Spleen (tissue), 13 donors: ENCODE measurements at places on chromosomes 1 and 21. TPM values are rescaled to one million over a fixed set of nuclear protein-coding genes. Genes with fewer than 3 reads are reported as not detected.

Gene OR10J1
- total RNA-seq, result not detected

Gene NEK2
- total RNA-seq, result 4.1 TPM

Gene OR2T2
- 0.42 TPM for total RNA-seq

Gene RGS8
- total RNA-seq, result not detected

Gene KCNJ15
- 20.6 TPM for total RNA-seq

Gene C1QC
- total RNA-seq, result 919 TPM

Gene BATF3
- 18.7 TPM for total RNA-seq

Gene C1orf94
- total RNA-seq, result not detected

DNA sequence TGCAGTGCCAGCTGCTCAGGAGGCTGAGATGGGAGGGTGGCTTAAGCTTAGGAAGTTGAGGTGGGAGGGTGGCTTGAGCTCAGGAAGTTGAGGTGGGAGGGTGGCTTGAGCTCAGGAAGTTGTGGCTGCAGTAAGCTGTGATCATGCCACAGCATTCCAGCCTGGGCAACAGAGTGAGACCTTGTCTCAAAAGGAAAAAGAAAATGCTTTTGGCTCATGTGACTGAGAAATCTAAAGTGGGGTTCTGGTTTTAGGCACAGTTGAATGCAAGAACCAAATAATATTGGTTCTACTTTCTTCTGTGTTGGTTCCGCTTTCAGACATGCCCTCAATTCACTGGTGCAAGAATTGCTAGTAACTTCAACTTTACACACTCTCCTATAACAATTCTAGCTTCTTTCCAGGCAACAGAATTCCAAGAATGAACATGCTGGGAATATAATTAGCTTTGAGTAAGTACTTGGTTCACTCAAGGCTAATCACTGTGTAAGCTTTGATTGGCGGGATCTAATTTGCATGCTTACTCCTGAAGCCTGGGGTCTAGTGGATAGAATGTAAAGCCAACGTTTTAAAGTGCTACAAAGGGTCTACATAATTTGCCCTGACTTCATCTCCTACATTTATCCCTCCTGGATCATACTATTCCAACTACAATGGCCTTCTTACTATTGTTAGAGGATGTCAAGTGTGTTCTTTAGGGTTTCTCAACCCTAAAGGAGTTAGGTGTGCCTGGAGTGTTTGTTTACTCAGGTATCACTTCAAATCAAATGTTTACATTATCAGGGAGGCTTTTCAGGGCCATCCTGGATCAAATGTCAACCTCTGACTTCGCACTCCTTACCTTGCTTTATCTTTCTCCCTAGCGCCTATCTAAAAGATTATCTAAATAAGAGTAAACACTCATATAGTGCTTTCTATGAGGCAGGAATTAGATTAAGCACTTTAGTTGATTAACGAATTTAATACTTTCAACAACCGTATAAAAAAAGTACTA, 115.1 kb downstream of the SLC16A1 start:
- DNase-seq, result no peak
- H3K4me1 ChIP-seq, result peaks cover 4% of the 10 kb centered on the region
- H3K27me3 ChIP-seq, result no peaks in the 10 kb centered on the region
- H3K4me3 ChIP-seq, result no peak overlapping the region
- no peaks in the 10 kb centered on the region for H3K36me3 ChIP-seq

DNA sequence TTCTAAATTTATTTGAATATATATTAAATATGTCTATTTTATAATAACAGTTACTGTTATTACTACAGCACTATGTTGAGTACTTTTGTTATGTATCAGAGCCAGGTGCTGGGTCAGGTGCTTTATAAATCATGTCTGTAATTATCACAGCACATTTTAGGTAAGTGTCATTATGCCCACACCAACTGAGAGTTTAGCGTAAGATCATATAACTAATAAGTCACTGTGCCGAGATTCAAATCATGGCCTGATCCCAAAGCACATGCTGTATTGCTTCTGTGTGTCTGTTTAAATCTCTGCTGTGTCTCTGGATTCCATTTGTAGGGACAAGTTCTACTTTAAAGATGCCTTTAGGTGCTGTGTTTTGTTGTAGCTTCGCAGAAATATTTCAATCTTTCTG, 1.9 kb downstream of the GPSM2 start:
- no peak for DNase-seq
- no peaks in the 10 kb centered on the region for H3K36me3 ChIP-seq
- H3K4me1 ChIP-seq, result no peaks in the 10 kb centered on the region
- no peak overlapping the region for H3K27ac ChIP-seq

GRCh38 chr1:238242181-238242580, 351.5 kb upstream of the ZP4 start:
- no peaks in the 10 kb centered on the region for H3K27me3 ChIP-seq
- no peaks in the 10 kb centered on the region for H3K36me3 ChIP-seq
- no peak overlapping the region for H3K4me3 ChIP-seq
- H3K4me1 ChIP-seq, result no peaks in the 10 kb centered on the region

DNA sequence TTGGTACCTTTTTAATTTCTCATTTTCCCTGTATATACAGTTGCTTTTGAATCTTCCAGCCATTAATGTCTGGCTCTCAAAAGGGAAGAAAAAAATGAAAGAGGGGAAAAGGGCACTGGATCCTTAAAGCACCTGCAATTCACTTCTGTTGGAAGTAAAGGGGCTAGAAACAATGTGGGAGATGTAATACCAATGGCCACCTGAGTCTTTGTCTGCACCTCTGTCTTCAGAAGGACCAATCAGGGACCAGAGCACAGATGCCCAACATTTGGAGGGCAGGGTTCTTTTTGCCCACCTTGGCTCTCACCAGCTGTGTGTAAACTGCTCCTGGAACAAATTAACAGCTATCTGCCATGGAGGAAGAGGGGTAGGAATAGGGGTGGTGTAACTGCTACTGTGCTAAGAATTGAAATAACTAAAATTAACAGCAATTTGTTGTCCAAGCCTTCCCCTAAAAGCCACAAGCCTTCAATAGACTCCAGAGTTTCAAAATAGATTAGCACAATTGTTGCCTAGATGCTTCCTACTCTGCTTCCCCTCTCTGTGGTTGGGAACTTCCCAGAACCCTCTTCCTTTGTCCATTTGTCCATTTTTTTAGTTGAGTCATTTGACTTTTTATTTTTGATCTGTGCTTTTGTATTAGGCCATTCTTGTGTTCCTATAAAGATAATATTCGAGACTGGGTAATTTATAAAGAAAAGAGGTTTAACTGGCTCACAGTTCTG, 11.5 kb upstream of the LRRC8B start:
- H3K36me3 ChIP-seq, result no peaks in the 10 kb centered on the region
- H3K27me3 ChIP-seq, result no peaks in the 10 kb centered on the region
- peaks cover 3% of the 10 kb centered on the region for H3K4me1 ChIP-seq
- no peak for DNase-seq
- H3K4me3 ChIP-seq, result no peak overlapping the region

DNA sequence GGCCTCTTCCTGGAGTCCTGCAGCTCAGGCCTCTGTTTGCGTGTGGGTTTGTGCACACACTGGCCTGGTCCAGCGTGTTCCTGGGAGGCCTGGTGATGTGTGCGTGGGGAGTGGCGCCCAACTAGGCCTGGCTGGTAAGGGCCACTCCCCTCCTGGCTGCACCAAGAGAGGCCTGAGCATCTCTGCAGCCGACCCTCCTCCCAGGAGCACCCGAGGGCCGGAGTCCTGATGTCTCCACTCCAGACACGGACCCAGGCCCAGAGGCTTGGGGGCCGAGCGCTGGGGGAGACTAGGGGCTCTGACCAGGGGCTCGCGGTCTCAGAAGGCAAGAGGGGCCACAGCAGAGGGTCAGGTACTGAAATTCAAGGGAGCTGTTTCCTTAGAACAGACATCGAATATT, 33.3 kb downstream of the MORN1 start:
- DNase-seq, result peak; percentile 39
- H3K27ac ChIP-seq, result no peak overlapping the region
- no peak overlapping the region for H3K4me3 ChIP-seq
- no peaks in the 10 kb centered on the region for H3K27me3 ChIP-seq
- H3K4me1 ChIP-seq, result no peaks in the 10 kb centered on the region

DNA sequence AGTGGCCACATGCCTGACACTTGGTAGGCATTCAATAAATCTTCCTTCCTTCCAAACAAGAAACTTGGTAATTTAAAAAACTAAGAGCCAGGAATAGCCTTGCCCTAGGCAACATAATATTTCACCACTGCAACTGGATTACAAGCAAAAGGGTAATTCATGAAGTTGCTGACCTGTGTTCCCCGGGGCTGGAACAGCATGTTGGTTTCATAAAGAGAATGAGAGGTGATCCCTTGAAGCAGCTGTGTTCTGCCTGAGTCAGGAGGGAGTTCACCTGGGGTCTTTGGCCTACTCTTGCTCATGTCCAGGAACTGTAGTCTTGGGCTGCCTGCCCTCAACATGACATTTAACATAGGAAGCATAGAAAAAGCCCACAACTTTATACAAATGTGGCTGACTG, 329.0 kb upstream of the DAB1 start:
- H3K4me1 ChIP-seq, result no peaks in the 10 kb centered on the region
- no peak overlapping the region for H3K4me3 ChIP-seq
- H3K27me3 ChIP-seq, result no peaks in the 10 kb centered on the region
- H3K36me3 ChIP-seq, result no peaks in the 10 kb centered on the region
- H3K27ac ChIP-seq, result no peak overlapping the region
- no peak for DNase-seq

DNA sequence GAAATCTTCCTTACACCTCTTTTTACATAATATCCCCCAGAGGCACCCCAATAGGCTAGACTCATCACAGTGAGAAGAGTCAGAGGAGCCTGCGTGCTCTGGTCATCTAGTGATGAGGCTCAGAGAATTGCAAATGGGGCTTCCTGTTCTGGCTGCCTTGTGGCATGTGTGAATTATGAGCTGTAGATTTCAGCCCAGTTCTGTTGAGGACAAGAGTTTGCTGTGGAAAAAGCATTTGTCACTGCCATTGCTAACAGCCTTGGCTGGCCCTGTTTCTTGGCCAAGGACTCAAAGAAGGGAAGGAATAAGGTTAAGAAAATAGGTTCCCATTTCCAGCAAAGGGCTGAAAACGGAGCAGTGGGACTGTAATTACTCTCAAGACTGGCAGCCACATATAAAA, 30.7 kb downstream of the MRAP start:
- H3K4me3 ChIP-seq, result no peak overlapping the region
- no peaks in the 10 kb centered on the region for H3K27me3 ChIP-seq
- no peaks in the 10 kb centered on the region for H3K4me1 ChIP-seq
- peaks cover 88% of the 10 kb centered on the region for H3K36me3 ChIP-seq
- H3K27ac ChIP-seq, result no peak overlapping the region

DNA sequence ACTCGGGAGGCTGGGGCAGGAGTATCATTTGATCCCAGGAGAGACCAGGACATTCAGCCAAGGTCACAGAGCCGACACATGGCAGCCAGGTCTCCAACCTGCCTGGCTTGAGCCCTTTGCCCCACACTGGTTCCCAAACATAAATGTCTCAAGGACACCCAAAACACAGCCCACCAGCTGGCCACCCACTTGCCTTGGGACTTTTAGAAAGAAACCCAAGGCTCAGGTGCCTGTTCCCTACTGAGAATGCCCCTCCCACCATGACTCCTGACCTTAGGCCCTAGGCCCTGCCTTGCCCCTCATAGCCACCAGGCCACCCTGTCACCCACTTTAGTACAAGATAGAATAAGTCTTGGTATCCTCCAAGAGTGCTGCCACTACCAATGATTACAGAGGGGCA, 41.9 kb upstream of the LRP8 start:
- H3K27me3 ChIP-seq, result no peaks in the 10 kb centered on the region
- DNase-seq, result peak; percentile 51
- no peak overlapping the region for H3K27ac ChIP-seq
- H3K4me1 ChIP-seq, result peaks cover 35% of the 10 kb centered on the region
- H3K36me3 ChIP-seq, result no peaks in the 10 kb centered on the region

GRCh38 chr21:38688068-38688467, 117.7 kb upstream of the ETS2 start:
- H3K36me3 ChIP-seq, result no peaks in the 10 kb centered on the region
- no peak for DNase-seq
- no peak overlapping the region for H3K4me3 ChIP-seq
- no peaks in the 10 kb centered on the region for H3K4me1 ChIP-seq
- H3K27me3 ChIP-seq, result no peaks in the 10 kb centered on the region

GRCh38 chr1:22805672-22806038, 95.0 kb downstream of the EPHB2 start:
- no peak overlapping the region for H3K4me3 ChIP-seq
- no peaks in the 10 kb centered on the region for H3K27me3 ChIP-seq
- H3K4me1 ChIP-seq, result no peaks in the 10 kb centered on the region
- no peak overlapping the region for H3K27ac ChIP-seq
- DNase-seq, result no peak

- H3K4me1 ChIP-seq, result peaks cover 8% of the 10 kb centered on the region
- no peak for DNase-seq
- H3K27ac ChIP-seq, result no peak overlapping the region
- no peaks in the 10 kb centered on the region for H3K36me3 ChIP-seq
These were observed 119.4 kb downstream of the CAMTA1 start for GRCh38 chr1:6904476-6905170.

GRCh38 chr21:23574932-23575331, 2032.3 kb downstream of the MRPL39 start:
- H3K27me3 ChIP-seq, result no peaks in the 10 kb centered on the region
- no peak overlapping the region for H3K4me3 ChIP-seq
- no peaks in the 10 kb centered on the region for H3K36me3 ChIP-seq

- no peak overlapping the region for H3K4me3 ChIP-seq
- peaks cover 9% of the 10 kb centered on the region for H3K4me1 ChIP-seq
- no peak for DNase-seq
- H3K36me3 ChIP-seq, result peaks cover 53% of the 10 kb centered on the region
These were observed 1.5 kb downstream of the SETDB1 start for GRCh38 chr1:150927624-150928023.

GRCh38 chr1:210692796-210693195, 364.1 kb downstream of the HHAT start:
- no peaks in the 10 kb centered on the region for H3K4me1 ChIP-seq
- H3K4me3 ChIP-seq, result no peak overlapping the region
- no peak for DNase-seq
- H3K36me3 ChIP-seq, result no peaks in the 10 kb centered on the region
- H3K27me3 ChIP-seq, result no peaks in the 10 kb centered on the region

DNA sequence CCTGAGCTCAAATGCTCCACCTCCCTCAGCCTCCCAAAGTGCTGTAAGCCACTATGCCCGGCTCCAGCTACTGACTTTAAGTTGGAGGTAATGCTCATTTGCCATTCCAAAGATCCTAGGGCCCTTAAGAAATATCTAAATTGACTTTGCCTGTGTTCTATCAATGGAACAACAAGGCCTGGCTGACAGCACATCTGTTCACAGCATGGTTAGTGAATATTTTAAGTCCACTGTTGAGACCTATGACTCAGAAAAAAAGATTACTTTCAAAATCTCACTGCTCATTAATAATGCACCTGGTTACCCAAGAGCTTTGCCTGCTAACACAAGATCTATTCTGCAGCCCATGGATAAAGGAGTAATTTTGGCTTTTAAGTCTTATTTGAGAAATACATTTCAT, 3.5 kb upstream of the SSX2IP start:
- H3K27me3 ChIP-seq, result no peaks in the 10 kb centered on the region
- H3K27ac ChIP-seq, result peak overlapping the region; percentile 80
- peaks cover 41% of the 10 kb centered on the region for H3K4me1 ChIP-seq
- H3K4me3 ChIP-seq, result no peak overlapping the region

- no peak overlapping the region for H3K27ac ChIP-seq
- H3K4me1 ChIP-seq, result peaks cover 9% of the 10 kb centered on the region
- H3K27me3 ChIP-seq, result no peaks in the 10 kb centered on the region
These were observed 17.2 kb downstream of the CDCP2 start for GRCh38 chr1:54135436-54136120.
